ENCODE measurements at places on chromosomes 2 and 18.

- no peak for DNase-seq
Observed at GRCh38 chr2:11228692-11229091, 73.4 kb downstream of the SLC66A3 start.

DNA sequence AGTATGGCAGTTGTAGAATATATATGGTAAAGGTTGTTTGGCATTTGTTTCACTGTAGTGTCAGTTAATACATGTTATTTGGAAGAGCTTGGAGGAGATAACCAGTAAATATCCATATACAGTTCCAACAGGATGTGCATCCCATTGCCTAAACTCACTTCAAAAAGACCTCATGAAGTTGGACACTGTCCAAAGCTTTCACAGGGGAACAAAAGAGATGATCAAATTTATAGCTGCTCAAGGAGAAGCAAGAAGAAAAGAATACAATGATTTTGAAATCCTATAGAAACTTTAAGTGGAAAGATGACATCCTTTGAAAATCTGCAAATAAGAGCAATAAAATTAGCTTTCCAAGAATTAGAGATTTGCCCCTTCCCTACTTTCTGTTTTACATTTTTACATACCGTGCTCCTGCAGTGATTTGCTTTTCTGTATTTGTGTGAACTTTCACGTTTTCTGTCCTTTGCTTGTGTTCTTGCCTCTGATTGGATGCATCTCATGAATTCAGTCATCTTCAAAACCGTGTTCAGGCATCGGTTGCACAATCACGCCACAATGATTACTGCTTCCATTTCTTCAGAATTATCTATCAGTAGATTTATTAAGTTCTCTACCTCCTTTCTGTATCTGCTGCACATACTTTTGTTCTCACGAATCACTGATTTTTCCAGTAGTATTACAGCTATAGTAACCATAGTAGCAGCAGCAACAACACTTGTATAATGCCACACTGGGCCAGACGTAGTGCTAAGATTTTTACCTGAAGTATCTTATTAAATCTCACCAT, 83.8 kb downstream of the PARD3B start:
- DNase-seq: no peak

GRCh38 chr2:211306929-211307328, 750.5 kb downstream of the CPS1 start:
- no peak for DNase-seq

- DNase-seq: no peak
Observed at GRCh38 chr2:98441706-98442450, 2.8 kb upstream of the INPP4A start.

GRCh38 chr2:230816735-230817134, 48.0 kb upstream of the ITM2C start:
- no peak for DNase-seq

DNA sequence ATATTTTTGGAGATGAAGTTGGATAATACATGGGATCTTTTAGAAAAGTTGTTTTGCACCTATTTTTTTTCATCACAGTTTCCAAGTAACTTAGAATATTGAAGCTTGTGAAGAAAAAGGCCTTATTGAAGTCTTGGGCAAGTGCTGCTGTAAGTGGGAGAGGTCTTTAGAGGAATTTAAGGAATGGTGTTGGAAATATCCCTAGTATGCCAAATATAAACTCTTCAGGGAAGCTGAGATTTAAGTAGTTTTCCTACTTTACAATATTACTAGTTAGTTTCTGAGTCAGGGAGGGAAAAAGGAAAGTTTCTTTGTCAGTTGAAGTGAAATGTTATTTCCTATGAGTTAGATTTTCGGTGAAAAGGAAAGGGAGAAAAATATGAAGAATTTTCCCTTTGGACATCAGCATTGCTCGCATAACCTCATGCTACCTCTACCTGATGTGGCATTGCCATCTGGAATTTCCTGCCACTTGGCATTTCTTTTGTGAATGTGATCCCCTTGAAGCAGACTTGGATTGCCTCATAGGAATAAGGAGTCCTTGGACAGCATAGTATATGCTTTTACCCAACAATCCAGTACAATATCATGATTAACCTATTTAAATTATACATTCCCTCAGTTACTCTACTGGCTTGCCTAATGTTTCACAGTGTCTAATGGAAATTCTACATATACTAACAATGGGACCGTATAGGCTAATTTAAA, 12.1 kb downstream of the PLEKHH2 start:
- no peak for DNase-seq

DNA sequence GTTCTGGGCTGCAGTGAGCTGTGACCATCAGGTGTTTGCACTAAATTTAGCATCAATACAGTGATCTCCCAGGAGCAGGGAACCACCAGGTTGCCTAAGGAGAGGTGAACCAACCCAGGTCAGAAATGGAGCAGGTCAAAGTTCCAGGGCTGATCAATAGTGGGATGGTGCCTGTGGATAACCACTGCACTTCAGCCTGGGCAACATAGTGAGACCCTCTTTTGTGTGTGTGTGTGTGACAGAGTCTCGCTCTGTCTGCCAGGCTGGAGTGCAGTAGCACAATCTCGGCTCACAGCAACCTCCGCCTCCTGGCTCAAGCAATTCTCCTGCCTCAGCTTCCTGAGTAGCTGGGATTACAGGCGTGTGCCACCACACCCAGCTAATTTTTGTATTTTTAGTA, 163.7 kb upstream of the SERTAD2 start:
- DNase-seq: no peak

GRCh38 chr18:51125976-51126375, 71.5 kb downstream of the MEX3C start:
- DNase-seq: no peak

GRCh38 chr2:147076634-147077033, 768.2 kb upstream of the ACVR2A start:
- DNase-seq: no peak

DNA sequence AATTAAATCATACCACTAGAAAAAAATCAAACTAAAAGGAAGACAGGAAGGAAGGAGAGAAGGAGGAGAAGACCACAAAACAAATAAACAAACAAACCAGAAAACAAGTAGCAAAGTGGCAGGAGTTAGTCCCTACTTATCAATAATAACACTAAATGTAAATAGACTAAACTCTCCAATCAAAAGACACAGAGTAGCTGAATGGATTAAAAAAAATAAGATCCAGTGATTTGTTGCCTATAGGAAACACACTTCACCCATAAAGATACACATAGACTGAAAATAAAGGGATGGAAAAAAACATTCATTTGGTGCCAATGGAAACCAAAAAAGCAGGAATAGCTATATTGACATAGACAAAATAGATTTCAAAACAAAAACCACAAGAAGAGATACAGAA, 23.4 kb upstream of the BAZ2B start:
- DNase-seq: no peak

DNA sequence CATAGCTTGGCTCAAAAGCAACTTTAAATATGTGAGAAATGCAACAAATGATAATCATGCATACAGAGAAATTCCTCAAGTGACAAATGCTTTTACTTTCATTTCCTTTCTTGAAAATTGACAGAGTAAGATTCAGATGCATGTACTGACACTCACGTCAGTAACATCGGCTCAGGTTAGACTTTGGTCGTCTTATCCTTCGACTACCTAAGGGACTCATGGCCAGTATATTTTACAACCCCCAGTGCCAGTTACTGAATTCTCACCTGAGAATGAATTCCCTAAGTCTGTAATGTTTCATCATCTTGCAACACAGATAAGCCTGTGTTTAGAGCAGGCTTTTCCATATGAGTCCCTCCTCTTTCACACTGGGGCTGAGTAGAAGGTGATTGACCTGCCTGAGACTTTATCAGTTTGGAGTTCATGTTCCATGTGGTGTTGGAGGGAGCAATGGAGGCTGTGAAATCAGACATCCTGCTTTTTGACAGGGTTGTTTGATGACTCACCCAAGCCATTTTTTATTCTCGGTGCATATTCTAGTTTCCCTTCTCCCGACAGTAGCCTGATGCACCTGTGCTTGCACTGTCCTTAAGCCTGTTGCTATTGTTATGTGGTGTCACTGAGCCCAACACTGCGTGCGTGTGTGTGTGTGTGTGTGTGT, 30.5 kb upstream of the ATP8B1 start:
- no peak for DNase-seq

DNA sequence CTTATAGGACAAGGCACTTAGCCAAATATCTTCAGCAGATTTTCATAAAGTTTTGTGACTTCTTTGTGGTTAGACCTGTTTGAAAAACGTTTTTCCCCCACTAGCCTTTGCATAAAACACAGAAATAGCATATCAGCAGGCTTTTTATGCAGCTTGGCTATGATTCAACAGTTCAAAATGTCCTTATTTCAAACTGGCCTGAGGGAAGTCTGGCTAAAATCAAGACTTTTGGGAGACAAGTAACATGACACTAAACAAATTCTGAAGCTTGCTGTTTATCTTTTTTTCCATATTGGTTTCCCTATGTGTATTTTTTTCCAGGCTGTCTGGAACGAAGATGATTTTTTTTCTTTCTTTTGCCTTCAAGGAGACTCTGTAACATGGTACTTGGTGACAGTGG, 95.1 kb upstream of the L3MBTL4 start:
- no peak for DNase-seq

DNA sequence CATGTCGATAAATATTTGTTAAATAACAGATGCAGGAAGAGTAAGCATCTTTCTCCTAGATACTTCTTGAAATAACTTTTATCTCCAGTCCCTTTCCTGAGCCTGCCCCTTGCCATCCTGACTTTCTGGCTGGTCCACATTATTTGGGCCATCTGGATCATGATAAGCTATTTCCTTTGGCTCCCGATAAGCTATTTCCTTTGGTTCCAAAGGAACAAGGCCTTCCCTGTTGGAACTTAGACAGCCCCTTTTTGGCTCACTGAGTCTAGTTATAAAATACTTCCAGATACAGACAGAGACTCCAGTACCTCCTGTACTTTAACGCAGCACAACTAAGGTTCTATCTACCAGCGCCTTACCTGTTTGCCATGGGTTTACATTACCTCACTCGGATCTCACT, 205.3 kb upstream of the CCDC150 start:
- no peak for DNase-seq

- DNase-seq: no peak
Observed at GRCh38 chr2:165070076-165070475, 114.8 kb upstream of the SLC38A11 start.

- DNase-seq: no peak
Observed at GRCh38 chr18:50558948-50559751, 737 bp upstream of the MAPK4 start.

Measured in activated T-cell treated with anti-CD3 and anti-CD28 coated beads for 4 hours (primary cell).